ENCODE measurements at places on chromosomes 13 and 19. TPM values are rescaled to one million over a fixed set of nuclear protein-coding genes. Genes with fewer than 3 reads are reported as not detected.

- DNase-seq: no peak
These were observed 5.3 kb downstream of the KCNN1 start for GRCh38 chr19:17972230-17972629.

DNA sequence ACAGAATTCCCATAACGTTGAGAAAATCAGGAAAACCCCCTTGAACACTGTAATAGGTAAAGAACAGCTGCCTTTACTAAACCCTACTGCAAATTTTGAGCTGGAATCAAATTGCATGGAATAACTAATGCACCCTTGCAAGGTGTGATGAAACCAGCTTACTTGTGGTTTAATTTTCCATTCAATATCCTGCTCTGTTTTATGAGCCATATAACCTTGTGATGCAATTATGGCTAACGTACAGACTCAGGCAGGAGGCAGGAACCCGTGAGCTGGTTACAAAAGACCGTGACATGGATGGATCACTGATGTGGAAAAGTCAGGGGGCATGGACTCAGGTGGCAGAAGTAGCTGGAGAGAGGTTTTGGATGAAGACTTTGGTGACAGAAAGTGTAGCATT lies 438.6 kb downstream of the COG6 start:
- DNase-seq: no peak

DNA sequence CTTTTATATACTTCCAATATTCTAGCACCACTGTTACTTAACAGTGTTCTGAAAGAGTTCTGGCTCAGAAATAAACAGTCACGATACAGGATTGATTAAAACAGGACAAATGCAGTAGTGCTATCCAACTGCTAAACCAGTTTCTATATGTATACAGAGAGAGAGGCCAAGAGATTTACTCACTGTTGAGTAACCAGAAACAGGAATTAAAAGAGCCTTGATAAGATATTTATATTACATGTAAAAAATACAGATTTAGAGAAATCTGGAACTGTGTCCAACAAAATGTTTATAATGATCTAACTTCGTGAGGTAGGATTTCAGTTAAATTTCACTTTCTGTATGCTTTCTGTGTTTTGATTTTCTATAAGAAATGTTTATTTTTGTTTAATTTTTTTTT lies 116.6 kb downstream of the CDK8 start:
- DNase-seq: no peak

- no peak for DNase-seq
These were observed 622 bp downstream of the RASA3 start for GRCh38 chr13:114131583-114132418.

DNA sequence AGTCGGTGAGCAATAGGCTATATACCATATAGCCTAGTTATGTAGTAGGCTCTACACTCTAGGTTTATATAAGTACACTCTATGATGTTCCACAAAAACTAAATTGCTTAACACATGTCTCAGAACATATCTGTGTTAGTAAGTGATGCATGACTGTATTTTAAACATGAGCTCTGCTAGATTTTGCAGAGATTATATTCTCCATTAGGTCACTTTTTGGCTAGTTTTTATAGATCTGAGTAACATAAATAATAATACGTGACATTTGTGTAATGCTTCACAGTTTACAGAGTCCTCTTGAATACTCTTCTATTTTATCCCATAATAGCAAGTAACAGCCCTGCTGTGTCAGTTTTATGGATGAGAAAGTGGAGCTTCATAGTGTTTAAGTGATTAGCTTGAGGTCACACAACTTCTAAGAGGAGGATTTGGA lies 47.8 kb downstream of the NDFIP2 start:
- DNase-seq: no peak

DNA sequence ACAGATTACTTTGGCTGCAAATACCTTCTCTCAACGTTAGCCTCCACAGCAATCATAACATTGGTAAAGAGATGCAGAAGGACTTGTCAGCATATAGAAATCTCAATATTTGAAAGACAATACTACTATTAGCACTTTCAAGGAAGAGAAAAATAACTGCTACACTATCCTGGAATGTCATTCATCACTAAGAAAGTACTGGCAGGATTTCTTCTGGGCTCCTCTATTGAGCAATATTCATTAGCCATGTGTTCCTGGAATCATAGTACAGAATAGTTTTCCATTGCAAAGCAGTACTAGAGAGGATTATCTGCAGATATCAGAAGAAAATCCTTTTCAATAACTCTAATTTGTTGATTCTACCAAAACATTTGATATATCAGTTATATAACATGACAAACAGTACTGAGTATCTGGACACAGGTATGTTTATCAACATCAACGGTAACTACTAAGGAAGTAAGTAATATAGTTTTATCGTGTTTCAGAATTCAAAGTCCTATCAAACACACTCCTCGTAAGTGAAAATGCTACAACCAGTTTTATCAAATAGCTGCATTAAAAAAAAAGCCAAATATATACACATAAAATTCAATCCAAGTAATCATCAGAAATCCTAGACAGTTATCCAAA lies 27.3 kb downstream of the INTS6 start:
- DNase-seq: no peak

GRCh38 chr19:1156305-1156801 lies 17.7 kb downstream of the SBNO2 start:
- DNase-seq: no peak

GRCh38 chr19:31330237-31330636 lies 19.0 kb downstream of the TSHZ3 start:
- DNase-seq: no peak

GRCh38 chr13:93589788-93590187 lies 363.2 kb downstream of the GPC6 start:
- DNase-seq: no peak

GRCh38 chr19:48722196-48722708 lies 2.7 kb upstream of the MAMSTR start:
- DNase-seq: no peak

GRCh38 chr13:99648927-99649326 lies 147.7 kb downstream of the TM9SF2 start:
- no peak for DNase-seq

DNA sequence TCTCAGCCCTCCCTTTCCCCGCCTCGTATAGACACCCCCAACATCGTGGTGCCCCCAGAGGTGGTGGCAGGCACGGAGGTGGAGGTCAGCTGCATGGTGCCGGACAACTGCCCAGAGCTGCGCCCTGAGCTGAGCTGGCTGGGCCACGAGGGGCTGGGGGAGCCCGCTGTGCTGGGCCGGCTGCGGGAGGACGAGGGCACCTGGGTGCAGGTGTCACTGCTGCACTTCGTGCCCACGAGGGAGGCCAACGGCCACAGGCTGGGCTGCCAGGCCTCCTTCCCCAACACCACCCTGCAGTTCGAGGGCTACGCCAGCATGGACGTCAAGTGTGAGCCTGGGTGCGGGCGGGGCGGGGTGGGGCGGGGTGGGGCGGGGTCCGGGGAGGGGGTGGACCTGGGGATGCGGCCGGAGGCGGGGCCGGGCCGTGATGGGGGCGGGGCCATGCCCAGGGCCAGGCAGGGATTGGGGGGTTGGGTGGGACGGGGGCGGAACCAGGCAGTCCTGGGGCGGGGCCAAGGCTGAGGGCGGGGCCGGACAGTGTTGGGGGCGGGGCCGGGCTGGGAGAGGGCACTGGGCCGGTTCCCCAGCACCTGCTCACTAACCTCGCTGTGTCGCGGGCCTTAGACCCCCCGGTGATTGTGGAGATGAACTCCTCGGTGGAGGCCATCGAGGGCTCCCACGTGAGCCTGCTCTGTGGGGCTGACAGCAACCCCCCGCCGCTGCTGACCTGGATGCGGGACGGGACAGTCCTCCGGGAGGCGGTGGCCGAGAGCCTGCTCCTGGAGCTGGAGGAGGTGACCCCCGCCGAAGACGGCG lies 7.8 kb downstream of the MAG start:
- no peak for DNase-seq

DNA sequence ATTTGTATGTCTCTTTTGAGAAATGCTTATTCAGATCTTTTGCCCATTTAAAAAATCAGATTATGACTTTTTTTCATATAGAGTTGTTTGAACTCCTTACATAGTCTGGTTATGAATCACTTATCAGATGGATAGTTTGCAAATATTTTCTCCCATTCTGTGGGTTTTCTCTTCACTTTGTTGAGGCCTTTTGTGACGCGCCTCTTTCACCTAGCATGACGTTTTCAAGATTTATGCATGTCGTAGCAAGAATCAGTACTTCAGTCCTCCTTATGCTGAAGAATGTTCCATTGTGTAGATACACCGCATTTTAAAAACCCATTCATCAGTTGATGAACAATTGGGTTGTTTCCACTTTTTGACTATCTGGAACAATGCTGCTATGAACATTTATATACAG lies 13.4 kb downstream of the PABPC3 start:
- no peak for DNase-seq

- DNase-seq: no peak
These were observed 812.0 kb downstream of the DACH1 start for GRCh38 chr13:71055047-71055446.

DNA sequence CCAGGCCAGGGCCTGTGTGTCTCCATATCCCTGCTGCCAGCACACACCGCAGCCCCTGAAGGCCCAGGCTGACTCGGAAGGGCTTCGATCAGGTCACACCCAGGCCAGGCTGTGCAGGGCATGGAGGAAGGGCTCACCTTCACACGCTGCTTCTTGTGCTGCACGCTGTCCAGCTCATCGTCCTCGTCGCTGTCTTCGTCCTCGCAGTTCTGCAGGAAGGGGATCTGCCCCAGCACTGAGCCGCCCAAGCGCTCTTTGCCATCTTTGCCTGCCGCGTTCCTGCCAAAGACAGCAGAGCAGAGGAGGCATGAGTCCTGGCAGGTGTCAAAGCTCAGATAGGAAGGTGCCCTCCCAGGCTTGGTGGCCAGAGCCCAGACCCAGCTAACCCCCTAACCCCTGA lies 13.7 kb upstream of the PRKD2 start:
- no peak for DNase-seq

GRCh38 chr13:45149964-45150363 lies 29.7 kb downstream of the GTF2F2 start:
- DNase-seq: no peak

GRCh38 chr19:34173193-34173956 lies 1.1 kb downstream of the LSM14A start:
- DNase-seq: peak; percentile 89

Gene KLK4
- not detected for total RNA-seq

Gene ZNF221
- 1.9 TPM for total RNA-seq

Gene COL5A3
- total RNA-seq: not detected

Gene MUC16
- total RNA-seq: 75.0 TPM

Gene ZNF555
- 1.2 TPM for total RNA-seq

Gene R3HDM4
- 55.8 TPM for total RNA-seq

Gene LGALS4
- total RNA-seq: 2.2 TPM

Gene ZNF682
- total RNA-seq: 3.9 TPM

Gene TLE6
- 0.90 TPM for total RNA-seq

Gene TMEM255B
- total RNA-seq: 0.61 TPM

Measured in PC-9 (cell line).